ENCODE measurements at places on chromosomes 1 and 21.

DNA sequence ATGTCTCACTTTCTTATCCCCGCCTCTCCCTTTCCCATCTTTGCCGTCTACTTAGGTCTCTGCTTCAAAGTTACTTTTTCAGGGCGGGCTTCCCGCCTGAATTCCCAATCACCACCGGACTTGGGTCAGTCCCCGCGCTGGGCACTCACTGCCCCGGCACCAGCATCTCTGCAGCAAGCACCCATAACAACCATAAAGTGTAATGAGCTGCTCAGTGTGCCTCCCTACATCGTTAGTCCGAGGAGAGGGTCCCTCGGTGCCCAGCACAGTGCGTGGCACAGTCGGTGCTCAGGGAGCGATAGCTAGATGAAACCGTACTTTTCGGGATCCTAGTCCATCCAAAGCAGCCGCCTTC lies 633 bp upstream of the CTPS1 start:
- DNase-seq: no peak

DNA sequence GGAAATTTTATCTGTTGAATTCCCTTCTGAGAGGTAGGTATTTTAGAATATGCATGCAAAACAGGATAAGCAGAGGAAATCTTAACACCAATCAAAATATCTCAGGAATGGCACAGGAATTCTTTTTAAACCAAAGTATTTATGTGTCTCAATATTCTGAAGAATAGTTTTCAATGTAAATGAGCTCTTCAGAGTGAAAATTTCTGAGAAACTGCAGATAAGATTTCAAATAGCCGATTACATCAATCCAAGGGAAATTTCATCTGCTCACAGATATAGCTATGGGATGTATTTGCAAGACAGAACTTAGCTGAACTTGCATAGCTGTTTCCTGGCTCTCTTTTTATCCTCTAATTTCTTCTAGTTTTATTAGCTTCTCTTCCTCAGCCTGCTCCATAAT lies 209.5 kb downstream of the GRIK1 start:
- DNase-seq: no peak

- no peak for DNase-seq
These were observed 990 bp downstream of the VWA5B1 start for GRCh38 chr1:20291645-20292084.

DNA sequence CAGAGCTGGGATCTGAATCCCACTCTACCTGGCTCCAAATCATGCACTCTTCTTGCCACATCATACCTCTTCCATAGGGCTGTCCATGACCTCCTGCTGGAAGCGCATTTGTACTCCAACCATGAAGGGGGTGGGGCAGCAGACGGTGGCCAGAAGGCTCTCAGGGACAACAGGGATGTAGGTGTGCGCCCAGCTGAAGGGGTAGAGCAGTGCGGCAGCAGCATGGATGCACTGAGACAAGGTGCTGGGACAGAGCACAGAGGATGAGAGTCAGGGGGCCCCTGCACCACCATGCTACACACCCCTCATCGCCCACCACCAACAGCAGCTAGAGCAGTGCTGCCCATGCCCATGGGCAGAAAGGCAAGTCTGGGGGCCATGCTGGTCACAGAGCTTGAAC lies 8.4 kb downstream of the DENND2D start:
- DNase-seq: no peak

DNA sequence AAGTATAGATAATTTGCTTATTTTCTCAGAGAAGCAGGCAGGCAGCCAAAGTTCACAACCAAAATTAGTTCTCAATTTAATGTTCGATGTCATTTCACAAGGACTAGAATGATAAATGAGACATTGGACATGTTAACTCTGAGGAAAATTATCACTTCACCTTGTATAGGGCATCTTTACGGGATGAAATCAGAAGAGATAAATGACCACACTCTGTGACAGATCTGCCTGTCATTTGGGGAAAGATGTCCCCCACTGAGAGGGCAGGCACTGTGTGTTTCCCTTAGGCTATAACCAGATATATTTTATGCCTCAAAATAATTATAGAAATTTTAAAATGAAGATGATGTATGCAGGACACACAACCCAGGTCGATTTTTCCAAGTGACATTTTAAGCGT lies 642.9 kb downstream of the BRINP3 start:
- no peak for DNase-seq

DNA sequence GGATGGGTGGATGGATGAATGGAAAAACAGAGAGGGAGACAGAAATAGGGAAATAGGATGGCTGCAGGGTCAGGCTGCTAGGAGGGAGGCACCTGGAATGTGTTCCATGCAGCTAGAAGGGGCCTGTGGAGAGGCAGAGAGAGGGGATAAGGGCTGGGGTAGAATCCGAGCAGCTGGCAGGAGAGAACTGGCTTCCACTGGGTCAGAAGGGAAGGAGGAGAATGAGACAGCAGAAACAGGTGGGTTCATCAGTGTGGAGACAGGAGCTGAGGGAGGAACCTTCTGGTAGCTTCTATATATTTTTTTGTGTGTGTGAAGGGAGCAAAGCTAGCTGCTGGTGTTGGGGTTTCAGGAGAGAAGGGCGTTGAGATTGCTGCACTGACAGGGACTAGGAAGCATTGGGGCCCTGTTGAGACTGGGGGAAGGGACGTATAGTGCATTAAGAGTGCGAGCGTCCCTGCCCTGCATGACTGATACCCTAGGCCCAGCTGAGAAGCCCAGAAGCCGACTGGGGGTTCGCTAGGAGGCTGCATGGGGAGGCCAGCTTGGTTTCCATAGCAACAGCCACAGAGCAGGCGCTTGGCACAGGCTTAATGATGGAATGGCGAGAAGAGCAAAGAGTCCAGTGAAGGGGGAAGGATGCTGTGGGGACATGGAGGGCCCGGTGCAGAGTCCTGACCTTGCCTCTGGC lies 14.8 kb upstream of the KIF21B start:
- DNase-seq: no peak

DNA sequence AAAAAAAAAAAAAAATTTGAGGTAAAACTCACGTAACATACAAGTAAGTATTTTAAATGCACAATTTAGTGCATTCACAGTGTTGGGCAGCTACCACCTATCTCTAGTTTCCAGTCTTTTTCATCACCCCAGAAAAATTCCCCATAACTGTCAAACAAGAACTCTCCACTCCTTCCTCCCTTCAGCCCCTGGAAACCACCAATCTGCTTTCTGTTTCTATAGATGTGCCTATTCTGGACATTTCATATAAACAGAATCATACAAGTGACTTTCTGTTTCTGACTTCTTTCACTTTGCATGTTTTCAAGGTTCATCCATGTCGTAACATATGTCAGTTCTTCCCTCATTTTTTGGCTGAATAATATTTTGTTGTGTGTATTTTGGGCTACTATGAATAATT lies 24.9 kb upstream of the ETS2 start:
- no peak for DNase-seq

GRCh38 chr1:27350663-27351540 lies 9.1 kb downstream of the SYTL1 start:
- no peak for DNase-seq

GRCh38 chr1:84770481-84770880 lies 80.2 kb upstream of the SSX2IP start:
- no peak for DNase-seq

GRCh38 chr1:56266359-56266758 lies 313.0 kb downstream of the PLPP3 start:
- DNase-seq: no peak

DNA sequence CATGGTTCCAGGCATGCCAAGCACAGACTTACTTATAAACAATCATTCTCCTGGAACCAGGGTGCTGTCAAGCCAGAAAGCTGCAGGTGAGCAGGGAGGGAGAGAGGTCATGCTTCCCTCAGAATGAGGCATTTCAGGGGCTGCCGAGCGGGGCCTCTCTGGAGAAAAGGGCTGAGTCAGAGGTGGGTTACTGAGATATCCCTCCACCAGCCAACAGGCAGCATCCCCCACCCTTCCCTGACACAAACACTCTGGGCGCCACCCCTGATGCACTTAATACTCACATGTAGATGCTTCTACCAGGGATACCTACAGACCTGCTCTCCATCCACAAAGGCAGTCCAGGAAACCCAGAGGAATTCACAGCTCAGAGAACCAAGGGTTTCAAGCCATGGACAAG lies 13.1 kb downstream of the STK40 start:
- no peak for DNase-seq

- DNase-seq: peak; percentile 44
These were observed 35.5 kb downstream of the CACHD1 start for GRCh38 chr1:64505232-64505943.

DNA sequence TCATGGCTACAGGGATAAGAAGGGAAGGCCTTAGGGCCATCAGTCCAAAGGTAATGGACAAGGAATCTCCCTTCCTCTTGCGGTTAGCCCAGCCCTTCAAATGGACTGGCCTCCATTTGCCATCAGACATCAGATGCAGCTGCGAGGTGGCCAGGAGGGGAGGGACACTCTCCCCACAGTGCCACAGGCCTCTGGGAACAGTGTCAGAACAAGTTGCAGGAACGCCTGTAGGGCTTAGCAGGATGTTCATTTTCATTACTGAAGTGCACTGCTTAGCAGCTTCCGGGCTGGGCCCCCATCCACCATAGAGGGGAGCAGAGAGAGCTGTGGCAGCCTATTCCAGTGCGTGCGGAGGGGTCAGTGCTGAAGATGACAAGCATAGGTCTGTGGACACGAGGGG lies 127.5 kb downstream of the GALNT2 start:
- no peak for DNase-seq

GRCh38 chr1:61157468-61157987 lies 75.2 kb downstream of the NFIA start:
- DNase-seq: no peak

DNA sequence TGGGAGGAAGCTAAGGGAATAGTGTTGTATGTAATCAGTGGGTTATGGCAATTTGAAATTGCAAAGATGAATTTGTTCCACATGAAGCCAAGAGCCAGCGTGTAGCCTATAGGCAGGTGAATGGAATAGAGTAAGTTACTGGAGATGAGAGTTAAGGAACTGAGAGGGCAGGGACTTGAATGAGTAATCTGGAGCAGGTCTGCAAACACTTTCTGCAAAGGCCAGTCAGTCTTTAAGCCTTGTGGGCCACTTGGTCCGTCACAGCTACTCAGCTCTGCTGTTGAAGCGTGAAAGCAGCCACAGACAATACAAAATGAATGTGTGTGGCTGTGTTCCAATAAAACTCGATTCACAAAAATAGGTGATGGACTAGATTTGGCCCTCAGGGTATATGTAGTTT lies 29.2 kb downstream of the SZT2 start:
- DNase-seq: no peak

- no peak for DNase-seq
These were observed 89.4 kb upstream of the JAK1 start for GRCh38 chr1:65055747-65056146.

DNA sequence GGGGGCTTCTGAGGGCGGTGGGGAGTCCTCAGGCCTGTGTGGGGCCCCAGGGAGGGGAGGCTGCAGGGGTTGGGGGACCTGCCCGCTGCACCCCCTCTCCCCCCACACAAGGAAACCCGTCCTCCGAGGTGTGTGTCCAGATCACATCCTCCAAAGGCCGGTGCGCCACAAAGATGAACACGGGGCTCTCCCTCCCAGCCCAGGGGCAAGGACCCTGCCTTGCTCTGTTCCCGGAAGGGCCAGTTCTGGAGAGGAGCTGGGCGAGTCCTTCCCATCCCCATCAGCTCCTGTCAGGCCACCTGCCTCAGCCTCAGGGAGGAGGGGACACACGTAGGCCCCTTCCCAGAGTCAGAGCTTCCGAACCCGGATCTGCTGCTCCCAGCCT lies 2.5 kb upstream of the TTLL10 start:
- DNase-seq: no peak

DNA sequence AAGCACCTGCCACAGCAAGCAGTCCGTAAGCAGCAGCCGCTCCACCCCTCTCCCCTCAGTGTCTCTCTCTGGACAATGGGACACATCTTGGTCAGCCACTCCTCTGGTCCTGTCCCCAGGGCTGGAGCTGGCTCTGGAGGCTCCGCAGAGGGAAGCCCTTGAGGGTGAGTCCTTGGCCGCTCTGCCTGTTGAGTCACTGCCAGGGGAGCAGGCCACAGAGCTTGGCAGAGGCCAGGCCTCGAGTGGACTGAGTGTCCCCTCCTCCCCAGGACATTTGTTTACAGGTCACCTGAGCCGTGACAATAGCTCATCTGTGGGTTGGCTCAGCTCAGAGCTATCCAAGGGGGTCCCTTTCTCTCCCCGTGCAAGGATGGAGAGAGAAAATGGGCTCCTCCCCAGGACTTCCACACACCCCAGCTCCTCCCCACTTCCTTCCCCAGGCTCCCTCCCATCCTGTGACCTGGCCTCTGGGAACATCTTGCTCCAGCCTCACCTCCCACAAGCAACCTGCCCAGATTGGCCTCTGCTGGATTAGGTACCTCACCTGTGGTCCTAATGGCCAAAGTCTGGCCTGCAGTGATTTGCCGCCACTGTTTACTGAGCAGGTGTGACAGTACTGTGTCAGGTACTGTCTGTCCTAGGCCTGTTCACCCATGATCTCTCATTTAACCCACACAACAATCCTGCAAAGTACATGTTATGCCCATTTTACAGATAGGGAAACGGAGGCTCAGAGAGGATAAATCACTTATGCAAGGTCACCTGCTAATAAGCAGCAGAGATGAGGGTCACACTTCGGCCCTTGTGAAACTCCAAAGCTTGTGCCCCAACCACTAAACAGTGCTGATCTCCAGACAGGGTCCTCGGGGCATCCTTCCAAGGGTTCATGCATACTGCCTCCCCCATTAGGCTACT lies 4.8 kb downstream of the FAM131C start:
- DNase-seq: no peak

- DNase-seq: peak; percentile 56
These were observed 11.3 kb downstream of the CRABP2 start for GRCh38 chr1:156693848-156694689.

DNA sequence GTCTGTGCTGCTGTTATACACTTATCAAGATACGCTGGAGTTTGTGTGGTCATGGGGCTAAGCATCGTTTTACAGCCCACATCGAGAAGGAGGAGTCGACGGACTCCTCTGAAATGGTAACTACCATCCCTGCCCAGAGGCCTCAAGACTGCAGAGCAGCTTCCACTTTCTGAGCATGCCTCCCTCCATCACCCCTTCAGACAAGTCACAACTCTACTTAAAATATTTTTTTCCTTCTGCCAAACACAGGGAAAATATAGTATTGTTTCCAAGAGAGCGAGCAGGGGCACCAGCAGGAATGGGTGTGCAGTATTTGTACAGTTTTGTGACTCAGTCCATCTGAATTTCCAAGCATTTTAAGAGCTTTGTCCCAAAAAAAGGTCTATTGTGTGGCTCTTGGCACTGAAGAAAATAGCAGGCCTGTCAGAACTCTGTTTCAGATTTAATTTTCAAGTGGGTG lies 14.1 kb downstream of the EVA1C start:
- DNase-seq: no peak

GRCh38 chr1:65509912-65510680 lies 89.6 kb downstream of the LEPR start:
- no peak for DNase-seq

All from NCI-H526 (cell line).